ENCODE measurements at places on chromosomes 1 and 21.

DNA sequence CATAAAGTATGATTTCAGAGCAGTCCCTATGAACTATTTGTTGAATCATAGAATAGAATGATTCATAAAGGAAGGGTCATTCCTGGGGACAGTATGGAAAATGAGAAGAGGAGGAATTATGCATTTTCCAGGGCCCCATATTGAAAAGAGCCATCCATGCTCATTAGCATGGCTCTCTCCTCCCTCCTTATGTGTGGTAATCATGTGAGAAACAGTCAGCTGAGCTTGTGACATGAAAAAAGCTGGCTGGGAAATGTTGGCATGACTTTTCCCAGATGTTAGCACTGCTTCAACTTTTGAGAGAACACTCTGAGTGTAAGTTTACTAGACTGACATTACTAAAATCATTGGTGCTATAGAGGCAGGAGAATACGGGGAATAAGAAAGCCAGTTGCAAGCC, 16.1 kb downstream of the TRIM67 start:
- DNase-seq = no peak

DNA sequence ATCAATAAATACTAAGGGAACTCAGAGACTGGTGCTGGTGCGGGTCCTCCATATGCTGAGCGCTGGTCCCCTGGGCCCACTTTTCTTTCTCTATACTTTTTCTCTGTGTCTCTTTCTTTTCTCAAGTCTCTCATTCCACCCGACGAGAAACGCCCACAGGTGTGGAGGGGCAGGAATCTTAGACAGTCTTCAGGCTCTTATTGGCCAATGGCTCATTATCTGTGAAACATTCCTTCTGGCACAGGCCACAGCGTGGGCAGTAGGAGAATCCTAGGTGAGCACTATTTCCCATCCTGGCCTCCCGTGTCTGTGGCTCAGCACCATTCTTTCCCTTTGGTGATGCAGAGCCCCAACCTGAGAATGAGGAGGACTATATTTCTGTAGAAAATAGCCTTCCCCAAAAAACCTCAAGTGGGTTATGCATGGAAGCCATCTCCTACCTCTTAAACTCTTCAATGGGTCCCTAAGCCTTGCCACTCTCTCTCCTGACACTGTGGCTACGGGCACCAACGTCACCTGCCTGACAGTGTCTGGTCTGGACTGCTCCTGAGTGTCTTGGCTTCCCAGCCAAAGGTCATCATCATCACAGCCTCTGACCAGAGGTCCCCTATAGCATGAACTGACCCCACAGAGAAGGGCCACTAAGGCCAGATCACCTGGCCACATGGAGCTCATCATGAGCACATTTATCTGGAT, 6.2 kb upstream of the SLAMF1 start:
- no peak for DNase-seq

- no peak for DNase-seq
Observed at GRCh38 chr1:17849216-17849615, 94.1 kb downstream of the ACTL8 start.

GRCh38 chr21:45518742-45519141, 23.5 kb downstream of the SLC19A1 start:
- DNase-seq = no peak

- no peak for DNase-seq
Observed at GRCh38 chr1:94817712-94818111, 2.4 kb upstream of the SLC44A3 start.

DNA sequence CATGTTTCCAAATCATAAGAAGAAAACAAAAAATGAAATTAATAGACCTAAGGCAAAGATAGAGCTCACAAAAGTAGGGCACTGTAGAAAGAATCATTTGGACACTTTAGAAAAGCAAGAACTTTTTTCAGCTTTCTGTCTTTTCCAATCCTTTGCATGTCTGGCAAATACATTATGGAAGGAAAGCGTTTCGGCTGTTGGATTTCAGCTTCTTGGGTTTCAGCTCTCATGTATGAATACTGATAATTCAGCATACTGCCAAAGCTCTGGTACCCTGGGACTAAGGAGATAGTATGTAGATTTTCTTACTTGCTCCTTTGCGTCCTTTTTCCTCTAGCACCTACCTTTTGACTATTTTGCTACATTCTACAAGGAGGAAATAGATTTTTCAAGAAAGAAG, 375.9 kb downstream of the BRINP3 start:
- no peak for DNase-seq

- peak; percentile 50 for DNase-seq
Observed at GRCh38 chr1:66676613-66677298, 75.5 kb upstream of the DYNLT5 start.

DNA sequence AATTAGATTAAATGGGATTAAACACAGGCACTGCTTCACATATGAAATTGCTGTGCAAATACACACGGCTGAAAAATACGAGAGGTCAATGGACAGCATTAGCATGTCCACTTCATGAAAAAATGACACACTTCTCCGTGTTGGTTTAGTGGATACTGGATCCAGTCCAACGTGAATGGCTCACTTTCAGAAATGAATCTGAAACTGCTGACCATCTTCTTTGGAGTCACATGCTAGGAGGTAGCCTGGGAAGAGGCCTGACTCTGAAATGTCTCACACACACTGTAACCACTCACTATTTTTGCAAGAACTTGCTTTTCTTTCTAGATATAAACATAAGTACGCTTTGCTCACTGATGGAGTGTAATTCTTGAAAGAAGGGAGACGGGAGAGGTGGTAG, 127.3 kb downstream of the HLCS start:
- DNase-seq = no peak

DNA sequence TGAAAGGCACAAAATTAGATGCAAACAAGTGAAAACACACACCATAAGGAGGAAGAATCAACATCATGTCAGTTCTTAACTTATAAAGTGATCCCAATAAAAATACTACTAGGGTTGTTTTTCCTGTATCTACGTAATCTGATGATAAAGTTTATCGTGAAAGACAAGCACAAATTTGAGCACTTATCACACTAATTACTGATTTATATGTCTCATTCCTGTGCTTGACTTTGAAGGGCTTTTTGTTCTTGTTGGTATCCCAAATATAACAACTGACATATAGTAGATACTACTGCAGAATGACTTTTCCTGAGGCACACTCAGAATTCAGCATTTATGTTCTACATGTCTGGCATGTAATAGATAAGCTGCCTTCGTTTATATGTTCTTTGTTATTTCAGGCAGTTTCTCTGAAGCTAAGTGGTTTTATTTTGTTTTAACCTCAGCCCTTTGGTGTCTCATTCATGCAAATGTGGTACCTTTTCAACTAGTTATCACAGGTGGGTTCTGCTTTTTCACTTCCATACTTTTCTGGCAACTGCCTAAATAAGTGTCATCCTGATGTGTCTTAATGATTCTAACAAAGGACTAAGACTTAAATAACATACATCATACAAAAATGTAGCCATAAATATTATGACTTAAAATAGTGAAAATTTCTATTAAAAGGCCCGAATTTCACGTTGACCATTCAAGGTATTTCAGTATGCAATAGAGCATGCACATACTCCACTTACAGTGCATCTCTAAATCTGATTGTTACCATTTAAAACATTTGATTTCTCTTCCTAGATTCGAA, 73.2 kb downstream of the LRRC8C start:
- DNase-seq = no peak

DNA sequence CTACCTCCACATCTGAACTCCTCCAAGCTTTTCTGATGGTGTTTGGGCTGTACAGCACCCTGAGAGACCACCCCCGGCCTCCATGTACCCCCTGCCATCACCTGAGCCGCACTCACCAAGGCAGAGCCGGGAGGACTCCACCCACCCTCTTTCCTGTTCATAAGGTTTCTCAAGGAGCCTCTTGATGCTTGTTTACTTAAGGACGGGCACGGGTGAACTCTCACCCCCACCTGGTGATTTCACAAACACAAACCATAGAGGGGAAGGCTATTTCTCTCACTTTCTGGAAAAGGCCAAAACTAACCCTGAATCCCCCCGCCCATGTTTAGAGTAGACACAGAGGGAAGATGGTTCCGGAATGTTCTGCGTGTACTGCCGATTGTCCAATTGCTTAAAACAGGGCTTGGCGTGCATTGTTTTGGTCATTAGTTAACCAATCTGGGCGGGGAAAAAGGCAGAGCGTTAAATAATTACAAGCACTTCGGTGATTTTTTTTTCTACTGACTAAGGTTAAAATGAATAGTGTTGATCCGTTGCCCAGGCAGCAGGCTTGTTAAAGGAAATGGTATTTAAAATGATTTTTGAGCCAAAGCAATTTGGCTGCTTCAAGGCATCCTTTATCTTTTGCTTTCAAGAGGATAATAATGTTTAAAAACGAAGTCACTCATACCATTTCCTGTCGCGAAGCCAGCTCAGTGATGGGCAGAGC, 279.8 kb upstream of the VAMP3 start:
- DNase-seq = no peak

DNA sequence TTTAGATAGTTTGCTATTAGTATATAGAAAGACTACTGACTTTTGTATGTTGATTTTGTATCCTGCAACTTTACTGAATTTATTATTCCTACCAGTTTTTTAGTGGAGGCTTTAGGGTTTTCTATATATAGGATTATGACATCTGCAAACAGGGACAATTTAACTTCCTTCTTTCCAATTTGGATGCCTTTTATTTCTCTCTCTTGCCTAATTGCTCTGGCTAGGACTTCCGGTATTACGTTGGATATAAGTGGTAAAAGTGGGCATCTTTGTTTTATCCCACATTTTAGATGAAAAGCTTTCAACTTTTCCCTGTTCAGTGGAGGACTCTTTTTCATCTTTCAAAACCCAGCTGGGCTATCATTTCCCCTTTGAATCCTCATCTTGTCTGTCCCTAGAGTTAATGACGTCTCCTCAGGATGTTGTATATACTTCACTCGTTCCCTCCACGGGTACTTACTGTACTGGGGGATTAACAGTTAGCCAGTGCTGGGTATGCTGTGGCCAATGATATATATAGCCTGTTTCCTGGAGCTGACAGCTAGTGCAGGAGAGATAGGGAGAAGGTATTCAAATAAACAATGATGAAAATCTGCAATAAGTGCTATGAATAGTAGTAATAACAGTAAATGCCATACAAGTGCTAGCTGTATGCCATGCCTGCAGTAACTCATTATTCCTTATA, 9.8 kb downstream of the ACOT11 start:
- DNase-seq = no peak

GRCh38 chr1:93000291-93000690, 39.0 kb upstream of the DIPK1A start:
- DNase-seq = no peak

- no peak for DNase-seq
Observed at GRCh38 chr1:192973988-192974387, 85.2 kb downstream of the UCHL5 start.

- no peak for DNase-seq
Observed at GRCh38 chr21:19557046-19557445, 1153.5 kb upstream of the TMPRSS15 start.

GRCh38 chr1:27527890-27528817, 38.2 kb upstream of the WASF2 start:
- no peak for DNase-seq

- DNase-seq = no peak
Observed at GRCh38 chr1:7826363-7826762, 26.5 kb downstream of the UTS2 start.

DNA sequence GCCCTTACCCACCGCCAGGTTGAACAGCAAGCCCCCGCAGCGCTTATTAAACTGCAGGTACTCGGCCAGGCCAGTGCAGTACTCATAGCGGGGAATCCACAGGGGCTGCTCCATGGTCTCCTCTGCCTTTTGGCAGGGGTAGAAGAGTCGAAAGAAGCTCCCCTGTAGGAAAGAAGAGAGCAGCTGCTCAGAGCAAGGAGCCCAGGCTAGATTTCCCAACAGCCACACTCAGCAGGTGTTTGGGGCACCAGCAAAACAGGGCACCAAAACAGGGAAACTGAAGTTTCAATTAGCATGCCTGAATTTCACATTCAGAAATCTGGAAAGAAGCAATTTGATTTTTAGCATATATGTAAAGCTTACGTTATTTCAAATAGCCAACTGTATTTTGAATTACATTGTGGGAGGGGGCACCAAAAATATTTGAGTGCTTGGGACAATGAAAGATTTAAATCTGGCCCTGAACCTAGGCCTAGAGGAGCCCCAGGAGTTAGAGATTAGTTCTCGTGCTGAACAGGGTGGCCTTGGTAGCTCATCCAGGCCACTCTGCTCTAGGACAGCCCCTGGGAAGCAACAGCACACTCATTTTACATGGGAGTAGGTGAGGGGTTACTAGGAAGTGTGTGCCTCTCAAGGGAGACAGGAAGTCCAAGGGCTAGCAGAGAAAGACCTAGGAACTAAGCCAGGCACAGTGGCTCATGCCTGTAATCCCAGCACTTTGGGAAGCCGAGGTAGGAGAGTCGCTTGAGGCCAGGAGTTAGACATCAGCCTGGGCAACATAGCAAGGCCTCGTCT, 8.2 kb downstream of the PAFAH2 start:
- no peak for DNase-seq

GRCh38 chr1:217373761-217374701, 256.9 kb downstream of the GPATCH2 start:
- no peak for DNase-seq

DNA sequence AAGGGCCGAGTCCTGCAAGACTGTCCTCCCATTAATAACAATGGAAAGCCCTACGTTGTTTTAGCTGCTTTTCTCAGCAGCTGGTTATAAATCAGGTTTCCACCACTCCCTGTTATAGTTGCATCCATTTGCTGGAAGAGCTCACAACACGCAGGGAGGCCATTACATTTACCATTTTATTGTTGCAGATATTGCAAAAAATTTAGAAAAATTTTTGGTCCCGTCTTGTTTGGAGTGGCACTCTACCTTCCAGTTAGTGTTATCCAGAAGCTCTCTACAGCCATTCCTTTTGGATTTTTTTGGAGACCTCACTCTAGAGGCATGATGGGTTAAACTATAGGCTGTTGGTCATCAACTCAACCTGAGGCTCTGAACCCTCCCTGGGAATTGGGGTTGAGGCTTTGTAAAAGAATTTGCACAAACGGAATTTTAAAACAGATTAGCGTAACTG, 1532.1 kb upstream of the TPTE start:
- DNase-seq = no peak

- DNase-seq = peak; percentile 55
Observed at GRCh38 chr1:107142140-107142542, 1.3 kb downstream of the NTNG1 start.

DNA sequence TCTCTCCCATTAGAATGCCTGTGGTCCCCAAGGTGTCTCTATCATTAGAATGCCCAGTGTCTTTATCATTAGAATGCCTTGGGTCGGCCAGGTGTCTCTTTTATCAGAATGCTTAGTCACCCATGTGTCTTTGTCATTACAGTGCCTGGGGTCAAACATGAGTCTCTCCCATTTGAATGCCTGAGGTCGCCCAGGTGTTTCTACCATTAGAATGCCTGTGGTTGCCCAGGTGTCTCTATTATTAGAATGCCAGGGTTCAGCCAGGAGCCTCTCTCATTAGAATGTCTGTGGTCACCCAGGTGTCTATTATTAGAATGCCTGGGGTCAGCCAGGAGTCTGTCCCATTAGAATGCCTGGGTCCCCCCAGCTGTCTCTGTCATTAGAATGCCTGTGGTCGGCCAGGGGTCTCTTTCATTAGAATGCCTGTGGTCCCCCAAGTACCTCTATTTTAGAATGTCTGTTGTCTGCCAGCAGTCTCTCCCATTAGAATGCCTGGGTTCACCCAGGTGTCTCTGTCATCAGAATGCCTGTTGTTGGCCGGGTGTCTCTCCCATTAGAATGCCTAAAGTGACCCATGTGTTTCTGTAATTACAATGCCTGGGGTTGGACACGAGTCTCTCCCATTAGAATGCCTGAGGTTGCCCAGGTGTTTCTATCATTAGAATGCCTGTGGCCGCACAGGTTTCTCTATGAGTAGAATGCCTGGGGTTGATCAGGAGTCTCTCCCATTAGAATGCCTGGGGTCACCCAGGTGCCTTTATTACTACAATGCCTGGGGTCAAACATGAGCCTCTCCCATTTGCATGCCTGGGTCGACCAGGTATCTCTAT, 57.1 kb downstream of the RNF187 start:
- DNase-seq = peak; percentile 20

GRCh38 chr1:41434748-41435449, 49.6 kb downstream of the EDN2 start:
- DNase-seq = no peak

All from MCF 10A (cell line).